NCI-H82 (cell line): ENCODE measurements at places on chromosomes 16 and 17.

GRCh38 chr16:3383045-3383448 is 17.8 kb downstream of the ZSCAN32 start:
- no peak for DNase-seq

GRCh38 chr16:28846933-28847273 is 755 bp upstream of the TUFM start:
- peak; percentile 42 for DNase-seq

GRCh38 chr16:11131706-11132105 is 124.3 kb downstream of the SOCS1 start:
- DNase-seq = no peak

DNA sequence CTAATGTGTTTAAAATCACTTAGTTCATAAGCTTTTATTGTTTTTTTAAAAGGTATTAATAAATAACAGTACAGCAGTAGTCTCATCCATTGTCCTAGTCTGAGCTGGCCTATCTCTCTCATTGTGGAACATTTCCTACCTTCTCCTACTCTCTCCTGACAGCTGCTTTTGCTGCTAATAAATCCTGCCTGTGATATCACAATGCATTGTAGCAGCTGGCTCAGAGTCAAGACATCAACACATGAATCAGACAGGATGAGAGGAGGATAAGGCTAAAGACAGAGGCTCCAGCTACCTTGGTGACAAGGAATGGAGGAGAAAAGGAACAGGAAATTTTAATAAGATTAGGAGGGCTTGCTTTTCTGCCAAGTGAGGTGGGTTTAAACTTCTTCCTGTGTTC is 626.1 kb downstream of the HS3ST4 start:
- DNase-seq = peak; percentile 87

- DNase-seq = peak; percentile 61
Measured at GRCh38 chr17:9522074-9522473, 53.5 kb downstream of the STX8 start.

DNA sequence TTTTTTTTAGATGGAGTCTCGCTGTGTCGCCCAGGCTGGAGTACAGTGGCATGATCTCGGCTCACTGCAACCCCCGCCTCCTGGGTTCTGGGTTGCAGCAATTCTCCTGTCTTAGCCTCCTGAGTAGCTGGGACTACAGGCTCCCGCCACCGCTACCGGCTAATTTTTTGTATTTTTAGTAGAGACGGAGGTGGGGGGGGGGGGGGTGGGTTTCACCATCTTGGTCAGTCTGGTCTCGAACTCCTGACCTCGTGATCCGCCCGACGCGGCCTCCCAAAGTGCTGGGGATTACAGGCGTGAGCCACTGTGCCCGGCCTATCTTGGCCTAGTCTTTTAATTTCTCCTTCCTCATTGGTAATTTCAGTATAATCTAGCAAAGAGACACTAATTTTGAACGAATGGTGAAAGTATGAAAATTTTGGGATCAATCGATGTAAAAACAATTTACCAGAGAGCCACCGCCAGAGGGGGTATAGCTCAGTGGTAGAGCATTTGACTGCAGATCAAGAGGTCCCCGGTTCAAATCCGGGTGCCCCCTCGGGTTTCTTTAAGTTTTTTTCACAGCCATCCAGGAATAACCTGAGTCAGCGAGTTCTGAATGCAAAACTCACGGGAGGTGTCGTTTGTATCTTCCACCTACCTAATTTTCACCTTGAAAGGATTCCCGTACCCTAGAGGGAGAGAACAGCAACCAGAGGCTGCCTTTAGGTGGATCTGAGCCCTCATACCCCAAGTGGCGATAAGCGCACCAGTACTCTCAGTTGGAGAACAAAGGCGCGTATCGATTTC is 2.5 kb upstream of the LASP1 start:
- DNase-seq = peak; percentile 81

- DNase-seq = no peak
Measured at GRCh38 chr17:692116-692515, 22.5 kb downstream of the VPS53 start.

DNA sequence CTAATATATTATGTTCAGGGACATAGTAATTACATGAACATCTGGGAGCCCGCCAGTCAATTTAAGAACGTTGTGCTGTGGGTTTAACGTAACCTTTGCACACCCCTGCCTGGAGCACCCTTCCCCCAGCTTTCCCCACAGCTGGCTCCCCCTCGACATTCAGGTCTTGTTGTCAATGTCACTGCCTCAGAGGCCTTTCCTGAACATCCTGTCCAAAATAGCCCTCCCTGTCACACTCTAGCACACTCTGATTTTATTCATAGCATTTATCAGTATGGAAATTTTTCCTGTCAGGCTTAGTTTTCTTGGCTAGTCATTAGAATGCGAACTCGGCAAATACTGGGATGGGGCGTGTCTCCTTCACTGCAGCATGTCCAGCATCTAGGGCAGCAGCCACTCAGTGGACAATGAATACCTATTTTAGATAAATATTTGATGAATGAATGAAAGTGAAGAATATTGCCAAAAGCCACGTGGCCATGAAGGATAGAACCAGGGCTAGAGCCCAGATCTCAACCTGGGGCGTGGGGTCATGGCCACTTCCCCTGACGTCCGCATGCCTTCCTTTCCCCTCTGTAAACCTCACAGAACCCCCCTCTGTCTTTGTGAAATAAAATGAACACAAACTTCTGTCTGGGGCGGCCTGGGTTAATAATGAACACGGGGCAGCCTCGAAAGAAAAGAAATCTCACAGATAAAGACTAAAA is 10.5 kb downstream of the PIK3R6 start:
- DNase-seq = peak; percentile 61

DNA sequence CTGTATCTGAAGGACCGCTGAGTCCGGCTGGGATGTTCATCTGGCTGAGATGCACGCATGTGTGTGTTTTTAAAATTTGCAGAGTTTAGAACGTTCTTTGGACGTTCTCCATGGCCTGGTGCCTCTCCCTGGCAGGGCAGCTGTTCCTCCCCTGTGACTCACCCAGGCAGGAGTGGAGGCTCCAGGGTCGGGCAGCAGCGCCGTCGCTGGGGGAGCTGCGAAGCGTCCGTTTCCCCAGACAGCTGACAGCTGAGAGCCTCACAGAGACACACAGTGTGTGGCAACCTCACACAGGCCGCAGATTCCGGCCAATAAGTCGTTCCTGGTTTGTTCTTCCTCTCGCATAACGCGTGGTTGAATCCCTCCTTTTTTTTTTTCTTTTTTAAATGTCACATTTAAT is 80.6 kb downstream of the OR1D5 start:
- DNase-seq = no peak

DNA sequence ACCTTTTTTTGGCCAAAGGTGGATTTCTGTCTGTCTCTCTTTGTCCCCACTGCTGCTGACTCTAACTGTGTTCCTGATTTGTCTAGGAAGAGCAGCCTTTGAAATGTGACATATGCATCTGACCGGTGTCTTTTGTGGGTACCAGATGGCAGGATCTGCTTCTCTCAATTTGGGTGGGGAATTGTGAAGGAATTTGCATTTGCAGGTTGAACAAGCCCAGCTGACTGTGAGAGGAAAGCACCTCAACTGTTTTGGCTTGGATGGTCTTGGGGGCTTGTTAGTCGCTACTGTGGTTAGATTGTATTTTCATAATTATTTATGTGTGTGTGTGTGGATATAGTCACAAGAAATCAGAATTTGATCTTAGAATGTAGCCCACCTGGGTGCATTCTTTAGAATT is 37.7 kb upstream of the LCMT1 start:
- DNase-seq = no peak

DNA sequence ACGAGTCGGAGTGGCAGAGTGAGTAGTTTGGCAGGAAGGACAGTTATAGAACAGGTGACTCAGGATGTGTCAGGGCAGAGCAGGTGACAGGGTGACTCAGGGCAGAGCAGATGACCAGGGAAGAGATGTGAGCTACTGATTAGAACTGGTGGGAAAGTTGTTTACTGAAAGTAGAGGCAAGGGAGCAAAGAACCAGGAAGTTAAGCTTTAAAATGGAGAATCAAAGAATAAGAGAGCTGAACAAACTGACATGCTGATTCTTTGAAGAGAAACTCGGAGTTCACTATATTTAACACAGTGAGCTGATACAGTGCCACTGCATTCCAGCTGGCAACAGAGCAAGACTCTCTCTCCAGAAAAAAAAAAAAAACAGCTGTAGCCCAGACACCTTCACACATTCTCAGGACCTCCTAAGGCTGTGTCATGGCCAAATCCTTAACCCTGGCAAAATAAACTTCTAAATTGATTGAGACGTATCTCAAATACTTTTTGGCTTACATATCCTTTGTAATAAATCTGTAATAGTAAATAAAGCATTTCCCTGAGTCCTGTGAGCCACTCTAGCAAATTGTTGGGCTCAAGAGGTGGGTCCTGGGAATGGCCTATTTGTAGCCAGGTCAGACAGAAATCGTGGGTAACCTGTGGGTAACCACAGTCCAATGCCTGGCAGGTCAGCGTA is 12.3 kb upstream of the UBE2I start:
- DNase-seq = no peak

- DNase-seq = no peak
Measured at GRCh38 chr17:8133941-8134340, 10.0 kb upstream of the HES7 start.

- peak; percentile 83 for DNase-seq
Measured at GRCh38 chr17:79797492-79798298, 818 bp upstream of the CBX8 start.

DNA sequence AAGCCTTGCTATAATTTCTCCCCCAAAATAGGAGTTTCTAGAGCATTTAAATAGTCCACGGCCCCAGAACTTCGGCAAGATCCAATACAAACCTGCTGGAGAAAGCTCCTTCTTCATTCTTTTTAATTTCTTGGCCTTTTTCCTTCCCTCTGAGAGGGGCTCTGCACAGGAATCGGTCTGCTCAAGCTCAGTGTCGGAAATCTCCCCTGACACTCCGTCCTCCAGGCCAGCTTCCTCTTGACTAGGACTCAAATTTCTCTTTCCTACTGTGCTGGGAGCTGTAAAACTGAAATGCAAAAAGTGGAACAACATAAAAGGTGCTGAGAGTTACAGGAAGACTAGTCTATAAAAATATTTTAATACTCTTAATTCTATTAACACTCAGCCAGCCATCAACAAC is 183.3 kb downstream of the PARN start:
- peak; percentile 2 for DNase-seq

DNA sequence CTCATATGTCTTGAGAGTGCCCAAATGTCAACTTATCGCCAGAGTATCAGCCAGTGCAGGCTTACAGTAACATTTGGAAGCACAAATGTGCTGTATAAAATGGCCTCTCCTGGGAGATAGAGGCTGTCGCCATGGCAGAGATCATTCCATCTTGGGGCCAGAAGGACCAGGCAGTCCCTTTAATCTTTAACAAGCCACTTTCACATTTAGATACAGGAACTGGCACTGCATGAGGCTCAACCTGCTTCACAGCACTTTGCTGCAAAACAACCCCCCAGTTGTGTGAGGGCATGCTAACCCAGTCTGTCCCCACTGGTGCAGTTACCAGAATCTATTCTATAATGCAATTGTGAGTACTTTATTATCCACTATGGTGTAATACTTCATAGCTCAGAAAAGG is 4.7 kb upstream of the RFFL start:
- DNase-seq = no peak

- peak; percentile 68 for DNase-seq
Measured at GRCh38 chr17:81831957-81832607, 1.0 kb downstream of the MCRIP1 start.

- DNase-seq = no peak
Measured at GRCh38 chr16:56469748-56470147, 18.4 kb downstream of the OGFOD1 start.

DNA sequence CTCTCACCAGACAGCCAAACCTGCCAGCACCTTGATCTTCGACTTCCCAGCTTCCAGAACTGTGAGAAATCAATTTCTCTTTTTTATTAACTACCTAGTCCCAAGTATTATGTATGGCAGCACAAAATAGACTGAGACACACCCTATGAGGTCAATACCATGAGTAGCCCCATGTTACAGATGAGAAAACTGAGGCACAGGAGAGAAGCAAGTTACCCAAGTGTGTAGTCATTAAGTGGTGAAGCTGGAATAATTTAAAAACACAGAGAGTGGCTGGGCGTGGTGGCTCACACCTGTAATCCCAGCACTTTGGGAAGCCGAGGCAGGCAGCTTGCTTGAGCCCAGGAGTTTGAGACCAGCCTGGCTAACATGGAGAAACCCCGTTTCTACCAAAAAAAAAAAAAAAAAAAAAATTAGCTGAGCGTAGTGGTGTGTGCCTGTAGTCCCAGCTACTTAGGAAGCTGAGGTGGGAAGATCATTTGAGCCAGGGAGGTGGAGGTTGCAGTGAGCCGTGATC is 4.9 kb downstream of the NQO1 start:
- DNase-seq = no peak

DNA sequence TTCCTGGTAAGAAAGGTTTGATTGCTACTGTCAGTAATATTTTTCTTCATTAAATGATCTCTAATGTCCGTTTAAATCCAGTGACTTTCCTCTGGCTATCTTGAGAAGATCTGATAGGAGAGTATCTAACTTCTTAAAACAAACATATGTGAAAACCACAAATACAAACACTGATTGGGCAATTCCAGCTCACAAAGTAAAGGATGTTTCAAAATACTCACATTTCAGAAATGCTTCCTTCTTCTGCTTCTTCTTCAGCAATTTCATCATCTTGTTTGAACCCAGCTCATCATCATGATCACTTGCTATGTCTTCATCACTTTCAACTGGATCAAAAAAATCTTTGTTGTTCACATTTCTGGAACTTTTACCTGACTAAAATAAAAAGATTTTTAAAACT is 64.3 kb upstream of the RBL2 start:
- DNase-seq = no peak

- no peak for DNase-seq
Measured at GRCh38 chr17:17575360-17576251, 15.9 kb downstream of the PEMT start.

GRCh38 chr17:80465327-80465974 is 11.0 kb downstream of the NPTX1 start:
- DNase-seq = peak; percentile 70

DNA sequence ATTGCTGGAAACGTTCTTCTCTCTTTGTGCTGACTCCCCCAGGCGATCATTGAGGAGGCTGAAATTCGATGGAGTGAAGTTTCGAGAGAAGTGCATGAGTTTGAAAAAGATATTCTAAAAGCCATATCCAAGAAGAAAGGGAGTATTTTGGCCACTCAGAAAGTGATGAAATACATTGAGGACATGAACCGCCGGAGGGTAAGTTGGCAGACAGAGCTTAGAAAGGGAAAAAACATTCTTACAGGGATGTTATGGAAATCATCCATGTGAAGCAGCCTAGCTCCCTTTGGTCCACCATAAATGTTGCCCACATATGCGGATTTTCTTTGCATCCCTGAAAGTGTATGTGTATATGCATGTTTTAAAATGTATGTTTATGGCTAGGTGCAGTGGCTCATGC is 36.5 kb downstream of the PRSS54 start:
- DNase-seq = no peak

DNA sequence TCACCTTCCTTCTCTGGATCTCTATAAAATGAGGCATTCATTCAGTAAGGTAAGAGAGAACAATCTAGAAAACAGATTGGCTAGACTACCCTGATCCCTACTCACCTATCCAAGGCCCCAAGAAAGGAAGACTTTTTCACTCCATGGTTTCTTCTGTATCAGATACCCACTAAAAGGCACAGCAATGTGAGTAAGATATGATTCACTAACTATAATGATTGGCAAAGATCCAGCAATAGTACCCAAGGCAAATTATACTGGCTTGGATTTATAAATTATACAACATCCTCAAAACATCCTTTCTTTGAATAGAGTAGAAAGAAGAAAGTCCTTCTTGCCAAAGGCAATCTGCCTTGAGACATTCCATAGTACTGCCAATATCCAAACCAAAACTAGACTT is 1432.0 kb upstream of the GOT2 start:
- DNase-seq = no peak
